ENCODE measurements at places on chromosomes 16 and 17.

GRCh38 chr17:40460604-40460967, 17.3 kb downstream of the IGFBP4 start:
- no peak for DNase-seq

DNA sequence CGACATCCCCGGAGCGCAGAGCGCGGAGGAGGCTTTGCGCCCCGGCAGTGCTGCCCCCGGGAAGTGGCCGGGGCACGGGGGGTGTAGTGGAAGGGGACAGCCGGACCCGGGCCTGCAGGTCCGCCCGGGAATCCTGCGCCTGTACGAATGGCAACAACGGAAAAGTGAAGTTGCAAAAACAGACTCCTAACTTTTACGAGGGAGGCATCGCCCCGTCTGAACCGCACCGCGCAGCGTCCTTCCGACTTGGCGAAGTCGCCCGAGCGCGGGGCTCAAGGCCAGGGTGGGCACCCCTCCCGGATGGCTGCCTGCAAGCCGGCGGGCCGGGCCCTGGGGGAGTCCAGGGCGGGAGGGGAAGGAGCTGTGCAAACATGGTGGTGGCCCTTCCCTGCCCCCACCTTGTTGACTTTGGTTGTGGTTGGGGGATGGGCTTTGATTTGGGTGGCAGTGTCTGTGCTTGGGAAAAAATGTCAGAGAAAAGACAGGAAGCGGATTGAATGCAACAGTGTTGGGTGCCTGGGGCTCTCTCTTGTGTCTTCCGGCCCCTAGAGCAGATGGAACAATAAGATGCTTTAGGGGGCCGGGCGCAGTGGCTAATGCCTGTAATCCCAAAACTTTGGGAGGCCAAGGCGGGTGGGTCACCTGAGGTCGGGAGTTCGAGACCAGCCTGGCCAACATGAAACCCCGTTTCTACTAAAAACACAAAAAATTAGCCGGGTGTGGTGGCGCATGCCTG, 675 bp downstream of the RNF213 start:
- DNase-seq = no peak

DNA sequence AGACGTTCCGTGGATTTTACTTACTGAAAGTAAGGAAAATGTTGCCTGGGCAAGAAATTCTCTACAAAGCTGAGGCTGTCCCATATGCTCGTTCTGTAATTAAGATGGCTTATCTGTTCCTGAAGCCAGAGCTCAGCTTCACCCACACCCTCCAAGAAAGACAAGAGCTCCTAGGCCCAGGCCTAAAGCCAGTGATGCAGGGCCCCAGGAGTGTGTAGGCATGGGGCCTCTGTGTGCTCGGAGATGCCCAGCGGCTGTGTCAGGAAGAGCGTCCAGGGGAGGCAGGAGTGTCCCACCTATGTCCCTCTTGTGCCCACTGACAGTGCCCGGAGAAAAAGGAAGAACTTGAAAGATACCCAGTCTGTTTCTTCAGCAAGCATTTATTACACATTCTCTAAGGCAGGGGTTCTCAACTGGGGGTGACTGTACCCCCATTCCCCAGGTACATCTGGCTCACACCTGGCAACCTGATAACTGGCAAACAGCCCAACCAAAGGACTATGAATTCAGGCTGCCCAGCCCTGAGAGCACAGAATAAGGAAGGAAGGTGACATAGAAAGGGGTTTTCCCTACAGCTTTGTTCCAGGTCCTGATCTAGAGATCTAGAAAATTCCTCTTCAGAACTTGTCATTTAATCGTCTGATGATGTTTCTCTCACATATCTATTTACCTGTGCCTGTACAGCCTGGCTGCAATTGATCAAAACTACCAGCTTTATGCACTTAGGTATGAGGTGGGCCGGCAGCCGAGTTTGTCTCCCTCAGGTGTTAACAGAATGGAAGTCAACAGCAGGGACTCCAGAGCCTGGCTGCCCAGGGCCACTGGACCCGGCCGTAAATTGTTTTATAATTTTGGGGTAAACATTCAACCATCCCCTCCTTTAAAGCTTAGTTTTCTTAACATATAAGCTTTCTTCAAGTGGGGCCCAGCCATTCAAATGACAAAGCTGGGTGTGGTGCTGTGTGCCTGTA, 12.0 kb downstream of the SNN start:
- no peak for DNase-seq

DNA sequence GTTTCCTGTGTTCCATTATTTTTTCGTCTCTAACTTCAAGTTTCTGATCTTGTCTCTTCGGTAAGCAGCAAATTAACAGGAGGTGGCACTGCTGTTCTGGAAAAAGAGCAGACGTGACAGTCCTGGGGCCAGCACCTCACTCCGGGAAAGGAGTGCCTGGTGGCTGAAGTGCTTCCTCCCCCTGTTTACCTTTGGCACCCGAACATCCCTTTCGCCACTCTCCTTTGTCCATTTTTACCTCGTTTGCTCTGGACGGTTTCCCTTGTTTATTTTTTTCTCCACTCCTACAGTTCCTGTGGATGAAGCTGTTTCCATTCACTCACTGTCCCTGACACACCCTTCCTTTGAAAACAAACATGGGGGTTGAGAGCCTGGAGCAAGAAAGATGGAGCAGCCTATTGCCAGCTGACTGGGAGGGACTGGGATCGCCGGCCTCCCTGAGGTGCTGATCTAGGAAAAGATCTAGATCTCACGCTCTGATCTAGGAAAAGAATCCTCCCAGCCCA, 12.6 kb downstream of the SAP30BP start:
- DNase-seq = no peak

GRCh38 chr17:74024871-74025531, 178.5 kb upstream of the RPL38 start:
- DNase-seq = no peak

DNA sequence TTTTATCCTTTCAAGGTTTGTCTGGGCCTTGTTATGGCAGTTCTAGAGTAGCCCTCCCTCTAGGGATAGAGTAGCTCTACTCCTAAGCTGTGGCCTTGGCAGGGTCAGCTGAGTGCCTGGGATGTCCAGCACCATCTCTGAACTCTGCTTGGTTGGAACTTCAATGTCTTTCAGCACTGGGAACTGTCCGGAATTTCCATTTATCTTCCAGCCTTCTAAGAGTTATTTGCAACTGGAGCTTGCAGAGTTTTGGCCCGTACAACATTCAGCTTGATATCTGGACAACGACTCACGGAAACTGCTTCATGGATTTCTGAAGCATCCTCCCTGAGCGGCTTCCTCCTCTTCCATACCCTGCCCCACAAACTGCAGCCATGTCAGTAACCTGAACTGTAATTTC, 22.9 kb downstream of the MMD start:
- DNase-seq = no peak

GRCh38 chr17:29945281-29945680, 3.8 kb downstream of the EFCAB5 start:
- DNase-seq = no peak

GRCh38 chr17:38560503-38561318, 45.0 kb downstream of the SRCIN1 start:
- no peak for DNase-seq

DNA sequence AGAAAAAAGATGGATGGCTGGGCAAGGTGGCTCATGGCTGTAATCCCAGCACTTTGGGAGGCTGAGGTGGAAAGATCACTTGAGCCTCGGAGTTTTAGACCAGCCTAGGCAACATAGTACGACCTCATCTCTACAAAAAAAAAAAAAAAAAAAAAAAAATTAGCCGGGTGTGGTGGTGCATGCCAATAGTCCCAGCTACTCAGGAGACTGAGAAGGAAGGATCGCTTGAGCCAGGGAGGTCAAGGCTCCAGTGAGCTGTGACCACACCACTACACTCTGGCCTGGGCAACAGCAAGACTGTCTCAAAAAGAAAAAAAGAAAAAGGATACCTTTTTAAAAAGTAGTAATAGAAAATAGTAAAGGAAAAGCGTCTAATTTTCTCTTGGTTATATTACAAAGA, 20.7 kb downstream of the ZNF652 start:
- DNase-seq = no peak

DNA sequence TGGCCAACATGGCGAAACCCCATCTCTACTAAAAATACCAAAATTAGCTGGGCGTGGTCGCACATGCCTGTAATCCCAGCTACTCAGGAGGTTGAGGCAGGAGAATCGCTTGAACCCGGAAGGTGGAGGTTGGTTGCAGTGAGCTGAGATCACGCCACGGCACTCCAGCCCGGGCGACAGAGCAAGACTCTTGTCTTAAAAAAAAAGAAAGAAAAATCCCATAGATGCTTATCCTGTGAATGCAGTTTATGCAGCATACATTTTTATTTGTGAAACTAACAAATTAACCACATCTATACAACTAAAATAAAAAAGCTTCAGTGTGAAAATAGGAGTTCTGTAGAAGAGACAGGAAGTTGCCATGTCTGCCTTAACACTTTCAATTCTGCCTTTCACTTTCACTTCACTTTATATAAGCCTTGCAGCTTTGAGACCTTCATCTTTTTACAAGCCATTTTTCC, 7.1 kb downstream of the IGSF6 start:
- DNase-seq = no peak

- no peak for DNase-seq
Observed at GRCh38 chr16:87288753-87289362, 28.3 kb downstream of the C16orf95 start.

DNA sequence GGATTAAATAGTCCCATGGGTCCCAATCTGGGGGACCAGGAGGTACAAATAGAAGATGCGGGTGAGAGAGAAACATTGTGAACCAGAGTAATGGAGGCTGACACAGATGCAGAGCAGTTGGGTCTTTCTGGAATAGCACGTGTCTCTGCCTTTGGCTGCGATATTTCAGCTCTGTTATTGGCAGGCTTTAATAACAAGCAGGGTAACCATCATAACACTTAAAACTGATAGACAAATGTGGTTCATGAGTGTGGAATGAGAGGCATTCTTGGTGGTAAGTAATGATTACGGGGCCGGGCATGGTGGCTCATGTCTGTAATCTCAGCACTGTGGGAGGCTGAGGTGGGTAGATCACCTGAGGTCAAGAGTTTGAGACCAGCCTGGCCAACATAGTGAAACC, 110.3 kb downstream of the SNX29 start:
- no peak for DNase-seq

- no peak for DNase-seq
Observed at GRCh38 chr17:29570521-29570920, 2.0 kb downstream of the TP53I13 start.

All from 8988T (cell line).